ENCODE measurements at places on chromosomes 4 and X. TPM values are rescaled to one million over a fixed set of nuclear protein-coding genes. Genes with fewer than 3 reads are reported as not detected.

- no peak overlapping the region for H3K4me3 ChIP-seq
- no peaks in the 10 kb centered on the region for H3K36me3 ChIP-seq
- peaks cover 1% of the 10 kb centered on the region for H3K27me3 ChIP-seq
- no peak for DNase-seq
Measured at GRCh38 chrX:107766470-107767150, 9.0 kb downstream of the TSC22D3 start.

- H3K4me1 ChIP-seq: no peaks in the 10 kb centered on the region
- no peaks in the 10 kb centered on the region for H3K36me3 ChIP-seq
- DNase-seq: no peak
- no peaks in the 10 kb centered on the region for H3K27me3 ChIP-seq
- H3K27ac ChIP-seq: no peak overlapping the region
- H3K4me3 ChIP-seq: no peak overlapping the region
Measured at GRCh38 chrX:2954541-2954940, 25.4 kb upstream of the ARSD start.

- no peak overlapping the region for H3K4me3 ChIP-seq
- H3K36me3 ChIP-seq: no peaks in the 10 kb centered on the region
- no peaks in the 10 kb centered on the region for H3K27me3 ChIP-seq
Measured at GRCh38 chrX:120499301-120500072, 30.4 kb upstream of the LAMP2 start.

GRCh38 chr4:17475481-17475880, 36.4 kb downstream of the QDPR start:
- no peak for DNase-seq
- H3K36me3 ChIP-seq: no peaks in the 10 kb centered on the region
- no peak overlapping the region for H3K27ac ChIP-seq
- H3K4me1 ChIP-seq: peaks cover 5% of the 10 kb centered on the region

DNA sequence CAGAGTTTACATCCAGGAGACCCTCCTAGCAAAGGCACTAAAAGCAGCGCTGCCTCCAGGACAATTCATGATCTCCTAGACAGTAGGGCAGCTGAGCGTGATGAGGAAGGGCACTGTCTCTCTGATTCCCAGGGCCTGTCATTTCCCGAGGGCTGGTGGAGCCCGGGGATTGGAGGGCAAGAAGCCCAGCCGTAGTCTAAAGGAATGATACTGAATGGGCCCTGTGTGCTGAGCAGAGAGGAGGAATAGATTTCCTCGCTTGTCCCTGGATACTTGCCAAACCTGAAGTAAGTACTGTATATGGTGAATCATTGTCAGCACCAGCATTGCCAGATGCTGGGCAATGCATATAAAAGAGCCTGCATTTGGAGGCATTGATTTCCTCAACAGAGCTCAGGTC, 88.0 kb upstream of the SLITRK2 start:
- no peaks in the 10 kb centered on the region for H3K27me3 ChIP-seq
- no peaks in the 10 kb centered on the region for H3K4me1 ChIP-seq
- no peaks in the 10 kb centered on the region for H3K36me3 ChIP-seq
- no peak for DNase-seq

GRCh38 chr4:116899561-116899960, 185.8 kb downstream of the TRAM1L1 start:
- H3K27ac ChIP-seq: no peak overlapping the region
- no peaks in the 10 kb centered on the region for H3K4me1 ChIP-seq
- no peaks in the 10 kb centered on the region for H3K27me3 ChIP-seq
- no peak overlapping the region for H3K4me3 ChIP-seq
- no peaks in the 10 kb centered on the region for H3K36me3 ChIP-seq
- DNase-seq: no peak

DNA sequence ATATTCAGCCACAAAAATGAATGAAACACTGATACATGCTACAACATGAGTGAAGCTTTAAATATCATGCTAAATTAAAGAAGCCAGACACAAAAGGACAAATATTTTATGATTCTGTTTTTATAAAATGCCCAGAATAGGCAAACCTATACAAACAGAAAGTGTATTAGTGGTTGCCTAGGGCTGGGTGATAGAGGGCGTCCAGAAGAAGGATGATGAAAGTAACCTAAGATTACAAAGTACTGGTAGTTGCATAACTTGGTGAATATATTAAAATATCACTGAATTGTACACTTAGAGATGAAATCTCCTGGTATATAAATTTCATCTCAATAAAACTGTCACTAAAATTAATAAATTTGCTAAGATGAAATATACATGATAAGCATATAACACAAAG, 67.5 kb downstream of the FBXW7 start:
- H3K36me3 ChIP-seq: peaks cover 14% of the 10 kb centered on the region
- no peak overlapping the region for H3K27ac ChIP-seq
- H3K4me1 ChIP-seq: peaks cover 15% of the 10 kb centered on the region

- no peaks in the 10 kb centered on the region for H3K27me3 ChIP-seq
- no peaks in the 10 kb centered on the region for H3K4me1 ChIP-seq
- H3K36me3 ChIP-seq: no peaks in the 10 kb centered on the region
- no peak overlapping the region for H3K4me3 ChIP-seq
- DNase-seq: no peak
- H3K27ac ChIP-seq: no peak overlapping the region
Measured at GRCh38 chrX:18692541-18692940, 14.9 kb upstream of the PPEF1 start.

GRCh38 chr4:140807491-140808252, 51.5 kb upstream of the TBC1D9 start:
- no peak overlapping the region for H3K27ac ChIP-seq
- no peak for DNase-seq
- no peak overlapping the region for H3K4me3 ChIP-seq
- H3K4me1 ChIP-seq: no peaks in the 10 kb centered on the region
- peaks cover 3% of the 10 kb centered on the region for H3K27me3 ChIP-seq

GRCh38 chr4:79445371-79445781, 37.3 kb upstream of the GK2 start:
- H3K4me1 ChIP-seq: no peaks in the 10 kb centered on the region
- DNase-seq: no peak
- H3K27ac ChIP-seq: no peak overlapping the region
- H3K36me3 ChIP-seq: no peaks in the 10 kb centered on the region

- H3K36me3 ChIP-seq: no peaks in the 10 kb centered on the region
- H3K27me3 ChIP-seq: peaks cover 4% of the 10 kb centered on the region
- H3K4me1 ChIP-seq: no peaks in the 10 kb centered on the region
- peak; percentile 6 for DNase-seq
Measured at GRCh38 chrX:14095702-14096101, 66.0 kb upstream of the GEMIN8 start.

DNA sequence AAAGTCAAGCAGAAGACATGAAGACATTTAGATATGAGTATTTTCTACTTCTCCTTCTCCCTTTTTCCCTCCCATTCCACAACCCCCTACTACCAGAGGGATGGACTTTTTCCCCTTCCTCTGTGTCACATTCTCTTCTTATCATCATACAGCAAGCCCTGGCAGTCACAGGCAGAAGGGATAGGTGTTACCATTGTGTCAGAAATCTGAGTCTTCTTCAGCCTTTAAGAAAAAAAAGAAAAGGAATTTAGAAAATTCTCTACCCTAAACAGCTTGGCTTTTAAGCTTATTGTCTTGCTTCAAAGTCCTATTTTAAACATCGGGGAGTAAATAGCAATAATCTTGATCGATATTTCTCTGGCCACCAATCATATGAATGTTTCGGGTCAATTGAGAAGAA, 30.9 kb upstream of the ADH1C start:
- H3K4me1 ChIP-seq: no peaks in the 10 kb centered on the region
- no peak overlapping the region for H3K27ac ChIP-seq
- H3K4me3 ChIP-seq: no peak overlapping the region
- H3K27me3 ChIP-seq: peaks cover 5% of the 10 kb centered on the region

Gene STBD1
- total RNA-seq: 0.51 TPM

Gene CT45A3
- total RNA-seq: not detected

Gene STATH
- not detected for total RNA-seq

Data from activated T-helper 1 cell treated with anti-CD3 and anti-CD28 coated beads, Interleukin-12 subunit alpha, Interleukin-12 subunit beta, Interleukin-2, Interleukin-4 antibody, amounts not matched to agents 30 ng/mL and 10 ng/mL and 1 ng/mL, durations not matched to agents 14 hours and 24 hours and 36 hours (primary cell).